ENCODE measurements at places on chromosomes 16 and 17.
A peak's percentile ranks its signal among the peaks of the same experiment; 100 is the strongest.

GRCh38 chr17:74610108-74610507, 13.4 kb downstream of the CD300E start:
- DNase-seq, result no peak

GRCh38 chr16:3017794-3018506, at the start of gene CLDN6:
Gene CLDN6 (minus strand): TSS chr16:3018183. CDS start chr16:3016021, 2,162 bp downstream.
- peak; percentile 68 for DNase-seq

DNA sequence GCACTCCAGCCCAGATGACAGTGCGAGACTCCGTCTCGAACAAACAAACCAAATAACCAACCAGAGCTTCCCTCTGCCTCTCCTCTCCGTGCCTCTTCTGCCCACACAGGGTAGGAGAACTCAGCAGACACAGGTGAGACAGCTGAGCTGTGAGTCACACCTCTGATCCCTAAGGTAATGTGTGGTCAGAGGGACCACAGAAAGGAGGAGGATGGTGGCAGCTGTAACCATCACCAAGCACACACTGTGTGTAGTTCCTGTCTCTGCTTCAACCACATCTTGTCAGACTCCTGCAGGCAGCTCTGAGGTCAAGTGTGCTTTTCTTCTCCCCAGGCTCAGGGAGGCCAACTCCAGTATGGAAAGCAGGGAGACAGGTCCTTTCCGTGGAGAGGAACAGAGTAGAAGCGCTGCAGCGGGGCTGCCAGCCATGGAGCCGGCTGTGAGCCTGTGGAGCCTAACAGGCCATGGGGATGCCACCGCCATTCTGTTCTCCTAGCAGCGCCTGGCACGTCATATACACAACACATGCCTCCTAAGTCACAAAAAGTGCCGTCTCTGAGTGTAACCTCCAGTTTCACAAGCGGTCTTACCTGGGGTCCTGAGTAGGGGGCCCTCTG, 7.1 kb downstream of the NUDT16L1 start:
- DNase-seq, result no peak

DNA sequence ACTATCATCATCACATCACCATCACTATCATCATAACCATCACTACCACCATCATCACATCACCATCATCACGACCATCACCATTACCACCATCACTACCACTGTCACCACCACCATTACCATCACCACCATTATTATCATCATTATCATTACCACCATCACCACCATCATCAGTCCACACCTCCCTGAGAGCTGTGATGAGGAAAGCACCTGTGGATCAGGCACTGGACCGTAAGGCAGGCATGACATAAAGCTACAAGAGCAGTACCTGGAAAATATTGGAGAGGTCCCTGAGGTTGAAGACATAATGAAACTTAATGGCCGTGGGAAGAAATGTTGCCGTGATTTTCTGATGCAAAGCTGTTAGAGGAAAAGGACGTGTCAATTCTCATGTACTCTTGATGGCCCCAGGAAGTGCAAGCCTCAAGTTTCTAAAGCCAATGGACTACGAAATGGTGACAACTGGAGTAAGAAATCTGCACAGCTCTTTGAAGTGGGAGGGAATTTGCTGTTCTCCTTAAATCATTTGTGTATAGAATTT, 98.4 kb downstream of the DNAH17 start:
- DNase-seq, result no peak

DNA sequence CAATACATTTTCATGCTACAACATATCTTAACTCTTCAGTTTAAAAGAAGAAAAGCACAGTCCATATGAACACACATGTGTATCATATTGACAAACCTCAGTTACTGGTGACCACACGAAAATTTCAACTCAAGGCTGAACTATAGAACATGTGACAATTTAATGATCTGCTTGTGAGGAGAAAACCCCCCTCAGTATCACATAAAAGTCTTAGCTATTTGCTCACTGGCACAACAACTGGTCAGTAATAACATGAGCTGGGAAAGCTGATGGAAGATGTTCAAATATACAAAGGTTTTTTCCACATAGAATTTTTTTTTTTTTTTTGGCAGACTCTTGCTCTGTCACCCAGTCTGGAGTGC, 19.5 kb downstream of the ZNF652 start:
- peak; percentile 14 for DNase-seq

DNA sequence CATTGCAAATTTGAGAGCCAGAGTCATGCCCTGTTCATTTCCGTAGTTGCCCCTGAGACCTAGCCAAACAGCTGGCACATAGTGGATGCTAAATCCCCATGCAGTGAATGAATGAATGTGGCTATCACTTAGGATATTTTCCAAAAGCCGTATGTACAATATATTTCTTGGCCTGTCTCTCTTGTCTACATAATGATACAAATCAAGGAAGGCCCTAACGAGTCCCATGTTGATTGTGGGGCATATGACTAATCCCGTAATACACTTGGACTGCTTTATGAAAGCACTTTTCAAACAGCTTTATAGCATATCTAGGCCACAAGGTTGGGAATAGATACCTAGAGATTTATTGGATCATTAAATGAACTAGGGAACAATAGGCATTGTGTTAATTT, 478.0 kb downstream of the SLC39A11 start:
- no peak for DNase-seq

DNA sequence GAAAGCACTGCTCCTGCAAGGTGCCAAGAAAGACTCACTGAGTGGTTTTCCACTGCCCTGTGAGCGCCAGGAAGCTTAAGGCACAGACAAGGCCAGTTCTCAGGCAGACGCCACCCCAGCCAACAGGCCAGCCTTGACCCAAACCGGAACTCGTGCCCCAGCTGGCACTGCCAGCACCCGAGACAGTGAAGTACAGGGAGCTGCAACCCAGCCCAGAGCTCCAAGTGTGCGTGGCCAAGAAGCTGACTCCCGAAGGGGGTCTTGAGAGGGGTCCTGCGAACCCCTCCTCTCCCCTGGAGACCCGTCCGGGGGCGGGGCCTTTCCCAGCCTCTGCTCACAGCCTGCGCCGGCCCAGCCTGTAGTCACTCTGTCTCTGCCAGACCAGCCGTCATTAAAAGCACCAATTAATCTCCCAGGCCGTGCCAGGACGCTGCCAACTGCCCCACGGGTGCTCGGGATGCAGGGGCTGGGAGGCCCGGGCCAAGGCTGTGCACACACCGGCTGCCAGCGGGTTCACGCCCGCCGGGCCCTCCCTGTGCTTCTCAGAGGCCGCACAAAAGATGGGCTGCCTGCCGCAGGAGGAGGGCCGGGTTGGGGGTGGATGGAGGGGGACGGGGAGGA, 4.4 kb upstream of the SOX8 start:
- no peak for DNase-seq

DNA sequence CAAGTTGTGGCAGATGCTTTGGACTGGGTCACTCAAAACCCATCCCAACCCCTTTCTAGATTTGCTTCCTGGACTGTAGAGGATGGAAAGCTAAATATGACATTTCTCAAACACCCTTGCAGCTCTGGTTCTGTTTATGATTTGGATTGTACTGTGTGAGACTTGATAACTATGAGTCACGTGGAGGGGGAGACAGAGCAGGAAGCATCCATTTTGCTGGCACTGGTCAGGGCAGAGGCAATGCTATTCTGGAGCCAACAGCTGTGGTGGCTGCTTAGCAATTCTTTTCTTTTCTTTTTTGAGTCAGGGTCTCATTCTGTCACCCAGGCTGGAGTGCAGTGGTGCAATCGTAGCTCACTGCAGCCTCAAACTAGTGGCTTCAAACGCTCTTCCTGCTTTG, 13.6 kb upstream of the TERF2 start:
- no peak for DNase-seq

- no peak for DNase-seq
These were observed 4.0 kb downstream of the AMFR start for GRCh38 chr16:56421313-56421712.

DNA sequence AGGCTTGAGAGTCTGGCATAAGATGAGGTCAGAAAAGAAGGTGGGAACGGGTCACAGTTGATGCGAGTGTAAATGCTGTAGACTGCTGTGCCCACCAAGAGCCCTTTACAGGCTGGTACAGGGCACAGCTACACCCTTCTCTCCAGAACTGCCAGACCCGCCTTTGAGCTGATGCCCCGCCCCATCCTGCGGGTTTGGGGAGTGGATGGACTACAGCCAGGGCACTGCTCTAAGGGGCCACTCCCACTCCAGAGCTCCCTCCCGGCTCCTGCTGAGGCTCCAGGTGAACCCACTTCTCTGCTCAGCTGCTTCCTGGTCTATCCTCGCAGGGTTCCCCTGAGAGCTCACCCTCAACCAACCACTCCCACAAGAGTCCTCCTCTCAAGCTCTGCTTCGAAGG, 12.3 kb downstream of the MEIOB start:
- DNase-seq, result no peak

DNA sequence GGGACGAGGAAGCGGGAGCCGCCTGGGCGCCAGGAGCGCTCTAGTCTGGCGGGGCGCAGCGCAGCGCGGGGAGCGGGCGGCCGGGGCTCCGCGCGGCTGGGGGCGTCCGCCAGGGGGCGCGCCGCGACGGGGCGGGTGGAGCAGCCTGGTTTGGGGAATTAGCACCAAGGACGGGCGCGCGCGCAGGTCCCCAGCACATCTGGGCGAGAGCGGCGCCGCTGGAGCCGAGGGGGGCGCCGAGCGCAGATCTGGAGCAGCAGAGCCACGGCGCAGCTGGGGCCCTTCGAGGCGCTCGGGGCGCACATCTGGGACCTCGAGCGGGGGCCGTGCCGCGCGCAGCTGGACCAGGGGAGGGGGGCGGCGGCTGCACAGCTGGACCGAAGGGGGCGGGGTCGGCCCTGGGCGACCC, at the start of gene NXPH3:
Gene NXPH3 (plus strand): TSS at position 193 of the 409 bp plus-strand sequence. CDS start 349 bp downstream, outside the sequence.
- DNase-seq, result peak; percentile 90

GRCh38 chr17:205817-206216, 24.4 kb upstream of the DOC2B start:
- DNase-seq, result no peak

DNA sequence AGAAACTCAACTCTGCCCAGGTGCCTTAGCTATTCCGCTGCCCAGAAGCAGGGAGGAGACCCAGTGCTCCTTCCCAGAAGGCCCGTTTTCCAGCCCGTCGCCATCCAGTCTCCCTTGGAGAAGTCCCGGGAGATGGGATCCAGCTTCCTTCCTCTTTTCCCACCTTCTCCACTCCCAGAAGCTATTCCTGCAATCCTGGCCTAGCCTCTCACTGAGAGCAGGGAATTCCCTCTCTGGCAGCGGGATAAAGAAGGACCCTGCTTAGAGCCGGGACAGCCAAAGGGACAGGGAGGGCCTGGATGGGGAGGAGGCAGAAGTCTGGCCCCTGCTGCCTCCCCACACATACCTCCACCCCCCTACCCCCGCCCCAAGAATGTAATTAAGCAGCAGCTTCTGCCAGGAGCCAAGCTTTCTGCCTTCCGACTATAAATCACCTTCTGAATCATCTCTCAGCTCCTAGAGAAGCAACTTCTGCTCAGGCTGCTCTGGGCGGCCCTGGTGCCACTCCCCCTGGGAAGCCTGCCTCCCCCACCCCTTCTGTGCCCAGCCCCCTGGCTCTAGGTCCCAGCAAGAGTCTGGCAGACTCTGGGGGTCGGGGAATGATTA, 6.4 kb downstream of the WNT3 start:
- DNase-seq, result no peak

GRCh38 chr16:73011926-73012325, 36.0 kb downstream of the ZFHX3 start:
- no peak for DNase-seq

DNA sequence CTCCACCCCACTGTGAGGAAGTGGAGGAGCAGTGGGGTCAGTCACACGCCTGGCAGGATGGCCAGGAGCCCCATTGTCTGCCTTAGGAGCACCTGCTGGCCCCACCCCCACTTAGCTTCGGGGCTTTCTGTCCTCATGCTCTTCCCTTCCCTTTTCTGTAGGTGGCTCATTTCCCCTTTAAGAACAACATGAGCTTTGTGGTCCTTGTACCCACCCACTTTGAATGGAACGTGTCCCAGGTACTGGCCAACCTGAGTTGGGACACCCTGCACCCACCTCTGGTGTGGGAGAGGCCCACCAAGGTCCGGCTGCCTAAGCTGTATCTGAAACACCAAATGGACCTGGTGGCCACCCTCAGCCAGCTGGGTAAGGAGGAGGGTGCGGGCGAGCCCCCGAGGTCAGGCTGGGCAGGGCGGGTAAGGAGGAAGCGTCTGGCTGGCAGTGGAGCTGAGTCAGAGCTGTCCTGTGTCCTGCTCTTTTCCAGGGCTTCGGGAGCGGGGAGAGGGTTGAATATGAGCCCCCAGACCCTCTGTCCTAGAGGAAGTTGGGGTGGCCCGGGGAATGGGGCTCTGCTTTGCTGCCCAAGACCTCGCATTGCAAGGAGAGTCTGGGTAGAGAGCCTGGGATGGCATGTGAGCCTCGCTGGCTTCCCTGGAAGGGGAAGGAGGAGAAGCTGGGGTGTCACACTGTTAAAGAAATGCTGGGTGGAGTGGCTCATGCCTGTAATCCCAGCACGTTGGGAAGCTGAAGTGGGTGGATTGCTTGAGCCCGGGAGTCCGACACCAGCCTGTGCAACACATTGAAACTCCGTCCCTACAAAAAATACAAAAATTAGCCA, 9.2 kb upstream of the SERPINF1 start:
- DNase-seq, result no peak

DNA sequence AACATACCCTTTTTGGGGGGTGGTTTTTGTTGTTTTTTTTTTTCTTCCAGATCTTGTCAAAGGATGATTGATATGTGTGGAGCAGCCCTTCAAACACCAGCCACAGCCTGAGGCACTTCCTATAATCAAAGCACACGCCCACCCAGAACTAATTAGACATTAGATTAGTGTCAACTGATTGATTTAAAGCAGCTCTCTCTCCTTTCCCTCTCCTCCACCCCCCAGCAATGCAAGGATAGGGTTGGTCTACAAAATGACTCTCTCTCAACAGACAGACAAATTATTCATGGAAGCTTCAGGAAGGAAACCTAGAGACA, 250.3 kb upstream of the SOX9 start:
- DNase-seq, result no peak

DNA sequence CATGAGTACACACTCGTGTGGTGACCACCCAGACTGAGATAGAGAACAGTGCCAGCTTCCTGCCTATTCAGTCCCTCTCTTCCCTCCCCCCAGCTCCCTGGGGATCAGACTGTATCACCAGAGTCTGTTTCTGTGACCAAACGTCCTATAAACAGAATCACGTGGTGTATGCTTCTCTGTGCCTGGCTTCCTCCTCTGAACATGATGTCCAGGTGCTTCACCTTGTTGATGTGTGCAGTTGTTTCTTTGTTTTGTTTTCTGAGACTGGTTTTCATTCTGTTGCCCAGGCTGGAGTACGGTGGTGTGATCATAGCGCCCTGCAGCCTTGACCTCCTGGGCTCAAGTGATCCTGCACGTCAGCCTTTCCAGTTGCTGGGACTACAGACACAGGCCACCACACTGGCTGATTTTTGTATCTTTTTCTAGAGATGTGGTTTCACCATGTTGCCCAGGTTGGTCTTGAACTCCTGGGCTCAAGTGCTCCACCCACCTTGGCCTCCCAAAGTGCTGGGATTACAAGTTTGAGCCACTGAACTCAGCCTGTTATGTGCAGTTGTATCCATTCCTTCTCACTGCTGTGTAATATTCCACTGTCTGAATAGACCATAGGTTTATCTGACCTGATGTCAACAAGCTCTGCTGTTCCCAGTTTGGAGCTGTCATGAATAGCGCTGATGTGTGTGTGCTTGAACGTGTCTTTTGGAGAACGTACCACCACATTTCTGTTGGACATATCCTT, 28.9 kb upstream of the PRM1 start:
- DNase-seq, result no peak

GRCh38 chr17:4594931-4595684, 10.8 kb downstream of the SMTNL2 start:
- peak; percentile 66 for DNase-seq

- no peak for DNase-seq
These were observed 45.0 kb downstream of the SLC7A5 start for GRCh38 chr16:87824016-87824990.

GRCh38 chr17:50240851-50241250, 33.4 kb upstream of the TMEM92 start:
- no peak for DNase-seq
